Posterior cingulate gyrus (tissue), 11 donors: ENCODE measurements at places on chromosomes 3 and 15.

DNA sequence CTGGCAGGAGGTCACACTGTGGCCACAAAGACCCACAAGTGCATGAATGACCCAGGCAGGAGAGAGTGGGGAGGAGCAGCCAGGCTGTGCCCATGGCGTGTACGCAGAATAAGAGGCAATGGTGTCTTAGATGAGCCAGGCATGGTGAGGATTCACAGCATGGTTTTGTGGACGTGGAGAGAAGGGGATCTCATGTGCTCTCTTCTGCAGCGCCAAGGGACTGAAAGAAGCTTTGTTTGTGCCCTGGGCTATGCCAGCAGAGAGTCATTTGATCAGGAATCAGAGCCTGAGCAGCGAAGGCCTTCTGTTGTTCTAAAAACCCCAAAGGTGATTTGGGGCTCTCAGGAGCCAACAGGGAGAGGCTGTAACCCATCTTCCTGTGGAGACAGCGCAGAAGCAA is 18.7 kb upstream of the RPP14 start:
- DNase-seq: no peak

DNA sequence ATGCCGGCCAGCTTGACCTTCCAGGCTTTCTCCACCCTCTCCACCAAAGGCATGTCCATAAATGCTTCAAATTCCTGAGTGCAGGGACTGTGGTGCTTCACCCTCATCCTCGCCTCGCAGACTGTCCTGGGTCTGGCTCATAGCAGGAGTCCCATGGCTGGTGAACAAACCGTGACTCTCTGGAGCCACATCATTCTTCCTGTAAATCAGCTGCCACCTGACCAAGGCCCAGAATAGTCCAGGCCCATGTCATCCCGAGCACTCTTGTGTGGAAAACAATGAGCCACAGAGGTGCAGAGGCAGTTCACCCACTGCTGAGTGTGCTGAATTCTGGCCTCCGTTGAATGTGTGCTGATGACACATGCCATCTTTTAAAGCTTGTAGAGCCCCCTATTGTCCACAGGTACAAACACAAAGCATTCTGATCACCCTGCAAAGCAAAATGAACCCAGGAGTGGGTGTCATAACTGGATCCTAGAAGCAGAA is 68.6 kb downstream of the ABHD5 start:
- no peak for DNase-seq

DNA sequence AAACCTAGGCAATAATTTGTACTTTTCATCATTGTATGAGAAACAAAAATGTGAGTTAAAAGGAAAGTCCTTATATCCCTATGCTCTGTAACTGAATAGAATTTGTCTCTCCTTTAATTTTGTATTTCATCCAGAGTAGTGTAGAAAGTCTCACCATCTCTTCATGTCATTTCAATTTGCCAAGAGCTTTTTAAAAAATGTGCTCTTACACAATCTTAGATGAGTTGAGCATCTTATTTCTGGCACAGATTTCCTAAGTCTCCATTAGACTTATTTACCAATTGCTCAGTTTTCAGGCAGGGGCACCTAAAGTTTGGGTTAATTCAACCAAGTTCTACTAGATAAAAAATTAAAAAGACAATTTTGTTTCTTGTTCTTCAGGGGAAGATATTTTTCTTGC is 201.5 kb upstream of the RBMS3 start:
- DNase-seq: no peak

DNA sequence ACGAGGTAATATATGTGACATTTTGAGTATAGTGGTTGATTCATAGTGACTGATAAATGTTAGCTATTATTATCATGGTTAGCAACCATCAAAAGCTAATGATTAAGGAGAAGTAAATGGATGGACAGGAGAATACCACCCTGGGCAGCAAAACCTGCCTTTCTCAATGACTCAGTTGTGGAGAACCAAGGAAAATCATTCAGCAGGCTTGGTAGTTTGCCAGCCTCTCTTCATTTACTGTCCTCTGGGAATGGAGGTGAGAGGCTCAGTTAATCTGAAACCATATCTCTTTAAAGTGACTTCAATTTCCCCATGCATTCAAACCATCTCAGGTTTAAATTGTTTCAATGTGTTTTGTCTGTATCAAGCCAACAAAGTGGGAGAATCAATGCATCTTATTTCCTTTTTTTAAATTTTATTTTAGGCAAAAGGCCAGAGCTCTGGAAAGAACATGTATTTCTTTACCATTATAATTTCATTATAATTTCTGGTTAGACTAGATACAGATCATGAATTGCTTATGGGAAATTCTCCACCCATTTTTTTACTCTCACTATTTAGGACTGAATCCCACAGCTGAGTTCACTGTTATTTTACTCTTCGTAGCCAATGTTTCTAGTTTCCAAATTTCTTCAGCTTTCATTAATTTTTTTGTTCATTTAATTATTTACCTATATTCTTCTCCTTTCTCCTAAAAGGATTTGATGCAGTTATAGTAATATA is 2.7 kb downstream of the TM4SF18 start:
- no peak for DNase-seq

- DNase-seq: no peak
These were observed 126.9 kb upstream of the CHL1 start for GRCh38 chr3:69690-70089.

- DNase-seq: no peak
These were observed 111.5 kb downstream of the FILIP1L start for GRCh38 chr3:100002599-100003350.

DNA sequence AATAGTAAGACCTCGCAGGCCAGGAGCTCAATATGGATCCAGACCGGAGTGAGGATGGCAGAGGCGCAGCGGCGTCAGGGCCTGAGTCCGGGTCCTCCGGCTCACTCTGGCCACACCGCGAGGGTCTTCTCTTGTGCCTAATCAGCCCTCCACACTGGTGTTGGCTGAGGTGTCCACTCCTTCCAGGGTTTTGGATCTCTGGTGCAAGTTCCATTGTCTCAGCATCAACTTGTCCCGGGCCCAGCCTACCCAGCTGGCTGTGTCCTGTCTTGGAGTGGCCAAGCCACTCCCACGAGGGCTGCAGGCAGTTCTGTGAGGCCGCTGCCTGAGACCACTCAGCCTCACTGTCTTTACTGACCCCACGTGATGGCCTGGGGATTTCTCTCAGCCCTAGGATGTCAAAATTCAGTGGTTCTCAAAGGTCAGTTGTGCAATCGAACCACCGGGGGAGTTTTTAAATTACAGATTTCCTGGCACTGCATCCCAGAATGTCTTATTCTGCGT is 12.6 kb upstream of the GOLGA6L7 start:
- no peak for DNase-seq

GRCh38 chr3:53269888-53270880 is 14.4 kb upstream of the TKT start:
- peak; percentile 67 for DNase-seq
